ENCODE measurements at places on chromosomes 1 and 21.
A peak's percentile ranks its signal among the peaks of the same experiment; 100 is the strongest.

DNA sequence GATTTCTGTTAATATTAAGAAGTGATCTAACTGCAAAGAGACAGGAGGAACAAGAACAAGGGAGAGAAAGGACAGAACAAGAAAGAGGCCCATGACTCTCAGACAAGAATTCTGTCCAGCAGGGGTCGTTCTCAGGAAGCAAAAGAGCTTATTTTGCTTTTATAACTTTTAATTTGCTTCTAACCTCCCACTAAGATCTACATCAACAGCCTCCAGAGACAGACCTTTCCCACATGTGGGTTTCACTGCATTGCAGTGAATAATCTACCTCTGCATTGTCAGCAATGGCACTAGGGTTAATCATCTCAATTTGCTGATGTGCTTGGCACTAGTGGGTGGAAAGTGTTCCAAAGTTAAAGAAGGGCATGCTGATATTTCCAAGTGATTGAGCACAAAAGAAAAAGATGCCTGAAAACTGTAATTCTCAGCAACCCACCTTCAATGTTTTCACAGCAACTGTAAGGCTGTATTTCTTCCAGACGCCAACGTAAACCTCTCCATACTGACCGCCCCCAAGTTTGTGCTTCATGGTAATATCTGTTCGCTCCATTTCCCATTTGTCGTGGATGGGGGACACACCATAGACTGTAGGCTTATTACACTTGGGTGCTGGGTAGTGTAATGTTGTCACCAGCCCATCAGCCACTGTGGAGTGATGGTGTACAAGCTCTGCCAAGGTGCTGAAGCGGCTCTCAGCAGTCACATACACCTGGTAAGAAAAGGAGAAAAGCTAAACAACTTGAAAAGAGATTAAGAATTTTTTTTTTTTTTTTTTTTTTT lies 39.5 kb downstream of the TOR3A start:
- DNase-seq: peak; percentile 78

DNA sequence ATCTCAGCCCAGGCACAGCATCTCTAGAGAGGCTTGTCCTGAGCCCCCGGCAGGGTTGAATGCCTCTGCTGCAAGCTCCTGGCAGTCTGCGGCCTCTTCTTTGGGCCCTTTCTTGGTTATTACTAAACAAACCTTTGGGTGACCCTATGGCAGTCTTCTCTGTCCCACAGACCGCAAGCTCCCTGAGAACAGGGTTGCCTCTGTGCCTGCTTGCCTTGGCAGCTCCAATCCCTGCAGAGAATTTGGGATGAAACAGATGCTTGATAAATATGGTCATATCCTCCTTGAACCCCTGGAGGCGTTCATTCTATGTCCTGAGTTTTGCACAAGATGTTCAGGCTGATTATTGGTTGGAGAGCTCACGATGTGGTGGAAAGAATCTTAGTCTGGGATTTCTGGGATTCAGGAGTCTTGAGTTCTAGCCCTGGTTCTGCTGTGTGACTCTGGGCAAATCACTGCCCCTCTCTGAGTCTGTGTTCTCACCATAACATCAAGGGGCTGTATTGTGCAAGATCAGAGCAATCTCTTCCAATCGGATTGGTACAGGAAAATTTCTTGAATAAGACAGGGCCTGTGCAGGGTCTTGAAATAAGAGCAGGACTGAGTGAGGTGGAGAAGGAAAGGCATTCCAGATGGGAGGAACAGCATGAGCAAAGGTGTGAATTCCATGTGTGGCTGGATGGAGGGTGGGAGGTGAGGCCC lies 49.6 kb downstream of the EDN2 start:
- no peak for DNase-seq

DNA sequence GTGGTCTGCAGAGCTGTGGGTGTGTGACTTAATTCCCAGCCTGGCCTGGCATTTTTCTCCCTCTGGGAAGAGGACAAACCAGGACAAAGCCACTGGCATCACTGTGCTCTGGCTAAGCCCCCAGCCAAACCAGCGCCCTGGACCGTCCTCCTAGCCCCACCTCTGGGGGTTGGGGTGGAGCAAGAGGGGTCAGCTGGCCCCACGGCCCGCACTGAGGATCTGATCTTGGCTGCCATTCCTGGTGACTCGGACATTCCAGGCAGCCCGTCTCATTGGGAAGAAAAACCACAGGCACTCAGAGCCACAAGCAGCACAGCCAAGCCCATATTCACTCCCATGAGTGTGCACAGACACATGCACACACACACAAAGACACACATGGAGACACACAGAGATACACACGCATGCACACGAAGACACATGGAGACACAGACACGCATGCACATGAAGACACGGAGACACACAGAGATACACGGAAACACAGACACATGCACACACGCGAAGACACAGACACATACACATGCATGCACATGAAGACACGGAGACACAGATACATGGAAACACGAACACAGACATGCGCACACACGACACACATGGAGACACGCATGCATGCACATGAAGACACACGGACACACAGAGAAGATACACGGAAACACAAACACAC lies 2.3 kb upstream of the MXRA8 start:
- no peak for DNase-seq

- DNase-seq: no peak
Measured at GRCh38 chr1:156073110-156073687, 9.1 kb downstream of the MEX3A start.

DNA sequence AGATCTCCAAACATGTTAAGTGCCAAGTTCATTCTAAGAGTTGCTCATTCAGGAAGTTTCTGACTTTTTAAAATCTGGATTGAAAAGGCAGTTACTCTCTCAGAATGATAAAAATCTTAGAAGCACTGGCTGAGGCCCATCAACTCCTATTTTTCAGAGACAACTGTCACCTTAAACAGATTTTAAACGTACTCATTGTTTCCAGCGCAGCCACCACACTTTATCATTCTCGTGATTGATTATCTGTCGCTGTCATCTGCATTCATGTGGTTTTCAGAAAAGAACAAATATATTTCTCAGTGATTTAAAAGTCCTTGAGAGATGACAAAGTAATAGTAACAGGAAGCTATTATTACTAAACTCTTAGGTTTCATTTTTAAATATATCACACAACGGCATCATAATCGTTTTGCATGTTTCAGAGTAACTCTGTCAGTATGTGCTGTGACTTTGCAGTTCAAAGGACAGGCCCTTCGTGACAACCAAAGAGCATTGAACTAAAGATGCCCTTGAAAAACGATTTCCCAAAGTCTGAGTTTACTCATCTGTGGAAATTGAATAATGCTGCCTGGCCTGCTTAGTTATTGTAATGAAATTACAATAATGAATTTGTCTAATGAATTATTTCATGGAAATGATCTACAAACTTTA lies 14.9 kb upstream of the KCNK1 start:
- no peak for DNase-seq

DNA sequence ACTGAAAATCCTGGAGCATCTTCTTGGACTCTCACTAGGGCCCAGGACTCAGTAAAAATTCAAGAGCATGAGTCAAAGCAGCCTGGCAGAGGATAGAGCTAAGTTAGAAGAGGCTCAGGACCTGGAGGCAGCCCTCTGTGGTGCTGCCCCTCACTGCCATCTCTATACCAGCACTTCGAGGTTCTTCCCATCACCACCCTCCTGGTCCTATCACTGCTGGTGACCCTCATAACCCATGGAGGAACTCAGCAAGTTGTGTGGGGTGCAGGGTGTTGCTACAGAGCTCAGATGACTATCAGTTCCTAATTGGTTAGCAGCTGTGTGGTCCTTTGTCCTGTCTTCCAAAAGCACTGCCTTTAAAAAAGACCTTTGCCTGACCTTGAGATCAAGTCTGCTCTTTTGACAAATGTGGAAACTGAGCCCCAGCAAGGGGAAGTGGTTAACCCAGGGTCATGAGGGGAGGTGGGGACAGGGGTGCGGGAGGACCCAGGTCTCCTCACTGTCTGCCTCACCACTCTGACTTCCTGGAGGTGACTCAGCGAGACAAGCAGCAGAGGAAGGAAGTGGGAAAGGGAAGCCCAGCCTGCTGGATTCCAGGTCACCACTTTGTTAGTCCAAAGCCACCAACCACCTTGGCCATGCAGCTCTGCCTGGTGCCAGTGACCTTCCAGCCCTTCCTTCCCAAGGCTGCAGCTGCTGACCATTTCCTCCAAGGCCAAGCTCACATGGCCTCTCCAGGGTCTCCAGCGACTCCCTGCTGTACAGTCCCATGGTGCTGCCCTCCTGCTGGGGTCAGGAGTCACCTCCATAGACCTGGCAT lies 199.4 kb upstream of the EDN2 start:
- no peak for DNase-seq

DNA sequence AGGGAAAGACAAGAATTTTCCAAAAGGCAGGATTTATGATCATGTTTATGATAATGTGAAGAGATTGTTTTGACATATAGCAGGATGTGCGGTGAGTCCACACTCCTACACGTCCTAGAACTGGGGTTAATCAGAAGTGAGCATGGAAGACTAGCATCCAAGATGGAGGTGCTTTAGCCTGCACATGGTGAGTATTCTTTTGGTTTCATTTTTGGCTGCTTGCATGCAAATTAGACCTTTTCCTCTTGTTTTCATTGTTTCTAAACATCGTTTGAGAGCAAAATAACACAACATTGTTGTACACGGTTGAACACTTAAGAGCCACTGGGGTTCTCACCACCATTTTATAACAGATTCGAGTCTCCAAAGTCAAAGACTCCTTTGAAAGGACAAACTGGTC lies 14.9 kb upstream of the GUK1 start:
- DNase-seq: no peak

DNA sequence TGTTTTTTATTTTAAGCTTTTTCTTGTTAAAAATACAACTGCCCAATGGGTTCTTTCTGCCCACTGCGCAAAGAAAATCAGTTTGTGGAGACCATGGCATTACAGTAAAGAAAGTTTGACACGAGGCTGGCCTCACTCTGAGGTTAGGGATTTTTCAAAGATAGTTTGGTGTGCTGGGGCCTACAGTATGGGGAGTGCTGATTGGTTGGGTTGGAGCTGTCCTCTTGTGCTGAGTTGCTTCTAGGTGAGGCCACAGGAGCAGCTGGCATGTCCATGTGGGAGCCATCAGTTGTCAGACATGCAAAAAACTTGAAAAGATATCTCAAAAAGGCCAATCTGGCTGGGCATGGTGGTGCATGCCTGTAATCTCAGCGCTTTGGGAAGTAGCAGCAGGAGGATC lies 14.0 kb downstream of the OSBPL9 start:
- DNase-seq: no peak

GRCh38 chr1:71640116-71640515 lies 559.3 kb upstream of the ZRANB2 start:
- DNase-seq: no peak

DNA sequence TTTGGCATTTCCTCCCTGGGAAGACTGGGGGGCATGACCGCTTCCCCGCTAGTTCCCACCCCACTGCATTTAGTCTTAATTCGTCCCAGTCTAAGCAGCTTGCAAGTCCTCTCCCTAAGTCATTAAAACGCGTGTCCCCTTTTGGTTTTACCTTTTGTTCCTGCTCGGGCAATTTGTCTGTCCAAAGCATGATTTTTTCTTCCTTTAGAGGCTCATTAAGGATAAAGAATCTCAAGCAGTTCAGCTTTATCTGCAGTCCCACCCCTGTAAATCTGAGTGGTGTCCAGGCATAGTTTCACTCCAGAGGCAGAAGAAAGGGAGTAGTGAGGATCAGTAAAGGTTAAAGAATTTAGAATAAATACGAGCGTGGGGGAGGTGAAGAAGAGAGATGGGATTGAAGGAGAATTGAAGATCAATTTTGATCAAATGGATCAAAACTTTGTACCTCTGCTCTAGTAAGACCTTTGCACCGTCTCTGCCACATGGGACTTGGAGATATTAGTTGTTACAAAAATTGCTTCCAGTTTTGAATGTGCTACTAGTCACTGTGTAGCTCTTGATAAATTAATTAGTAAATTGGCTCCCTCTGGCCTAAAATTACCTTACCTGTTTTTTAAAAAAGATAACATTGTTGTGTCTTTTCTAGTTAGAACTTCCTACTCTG lies 989 bp upstream of the ETV3 start:
- DNase-seq: no peak

GRCh38 chr1:184152434-184152898 lies 100.9 kb downstream of the TSEN15 start:
- peak; percentile 65 for DNase-seq

- peak; percentile 39 for DNase-seq
Measured at GRCh38 chr21:35925497-35925896, 134.8 kb downstream of the SETD4 start.

- DNase-seq: no peak
Measured at GRCh38 chr1:182622901-182623528, 18.8 kb upstream of the RGS16 start.

DNA sequence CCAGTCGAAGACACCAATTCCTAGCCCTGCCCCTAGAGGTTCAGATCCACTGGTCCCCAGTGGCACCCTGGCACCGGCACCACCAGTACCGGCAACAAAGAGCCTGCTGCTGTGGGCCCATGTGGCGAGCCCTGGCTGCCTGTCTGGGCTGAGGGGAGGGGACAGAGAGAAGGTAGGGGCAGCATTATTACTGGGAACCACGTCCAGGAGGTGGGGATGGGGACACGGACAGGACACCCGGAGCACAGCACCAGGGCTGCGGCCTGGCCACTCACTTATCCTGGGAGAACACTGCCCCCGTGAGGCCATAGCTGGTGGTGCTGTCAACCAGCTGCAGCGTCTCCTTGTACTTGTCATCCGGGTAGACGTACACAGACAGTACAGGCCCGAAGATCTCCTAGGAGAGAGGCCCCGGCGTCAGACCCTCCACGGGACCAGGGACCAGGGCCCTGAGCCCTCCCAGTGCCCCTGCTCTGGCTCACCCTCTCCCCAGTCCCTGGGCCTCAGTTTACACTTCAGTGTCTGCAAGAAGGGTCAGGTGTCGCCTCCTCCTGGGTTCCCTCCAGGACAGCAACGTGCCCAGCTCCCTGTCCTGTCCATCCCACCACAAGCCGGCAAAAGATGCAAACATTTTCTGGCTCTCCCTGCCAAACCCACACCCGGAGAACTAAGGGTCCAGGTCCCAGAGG lies 15.8 kb upstream of the TAS1R2 start:
- peak; percentile 34 for DNase-seq

GRCh38 chr1:205044741-205045140 lies 1.7 kb downstream of the CNTN2 start:
- no peak for DNase-seq
